NCI-H446 treated with DMSO at 0.1 percent for 48 hours (cell line): ENCODE measurements at places on chromosomes 5 and 9.
A peak's percentile ranks its signal among the peaks of the same experiment; 100 is the strongest.

GRCh38 chr5:1729641-1730486, 69.8 kb downstream of the MRPL36 start:
- no peak for DNase-seq

DNA sequence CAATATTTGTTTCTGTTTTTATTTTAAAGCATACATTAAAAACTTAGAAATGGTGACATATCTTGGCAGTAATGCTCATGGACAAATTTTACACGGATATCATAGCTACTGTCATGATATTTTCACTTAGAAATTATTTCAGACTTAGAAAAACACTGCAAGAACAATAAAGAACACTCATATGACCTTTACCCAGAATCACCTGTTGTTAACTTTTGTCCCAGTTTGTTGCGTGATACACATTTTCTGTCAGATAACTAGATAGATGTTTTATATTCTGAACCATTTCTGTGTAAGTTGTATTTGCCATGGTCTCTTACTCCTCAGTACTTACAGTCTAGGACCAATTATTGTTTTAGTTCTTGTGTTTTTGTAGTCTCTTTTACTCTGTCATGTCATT, 3.6 kb upstream of the LRRC70 start:
- no peak for DNase-seq

- no peak for DNase-seq
These were observed 197.7 kb downstream of the MCTP1 start for GRCh38 chr5:95086927-95087815.

GRCh38 chr5:79962575-79963222, 28.4 kb downstream of the MTX3 start:
- DNase-seq = no peak

DNA sequence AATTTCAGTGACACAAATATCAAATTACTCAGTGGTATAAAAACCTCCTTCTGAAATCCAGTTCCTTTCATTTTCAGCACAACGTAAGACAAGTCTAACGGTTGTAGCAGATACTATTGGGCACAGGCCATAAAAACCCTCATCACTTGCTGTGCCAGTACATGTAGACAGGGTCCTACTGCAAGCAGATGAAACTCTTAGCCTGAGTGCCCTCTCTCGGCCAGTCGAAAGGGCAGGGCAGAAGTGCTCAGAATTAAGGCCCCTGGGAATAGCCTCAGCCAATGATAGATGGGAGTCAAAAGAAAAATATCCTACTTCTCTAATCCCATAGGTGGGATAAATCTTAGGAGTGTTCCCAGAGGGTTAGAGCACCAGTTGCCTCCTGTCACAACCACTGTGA, 168.5 kb upstream of the FER start:
- no peak for DNase-seq

DNA sequence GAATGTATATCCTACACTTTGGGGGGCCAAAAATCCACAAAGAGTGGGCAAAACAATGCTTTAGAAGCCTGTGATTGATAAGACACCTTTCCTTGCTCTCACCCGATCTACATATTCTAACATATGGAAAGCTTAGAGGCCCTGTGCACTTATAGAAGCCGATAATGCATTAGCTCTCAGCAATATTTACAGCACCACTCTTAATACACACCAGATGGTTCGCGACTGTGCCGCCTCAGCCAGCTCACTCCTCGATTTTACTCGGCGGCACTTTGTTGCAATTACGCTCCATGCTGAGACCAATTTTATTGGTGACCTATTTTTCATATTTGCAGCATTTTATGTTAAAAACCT, 18.8 kb downstream of the NR2F1 start:
- DNase-seq = peak; percentile 28

DNA sequence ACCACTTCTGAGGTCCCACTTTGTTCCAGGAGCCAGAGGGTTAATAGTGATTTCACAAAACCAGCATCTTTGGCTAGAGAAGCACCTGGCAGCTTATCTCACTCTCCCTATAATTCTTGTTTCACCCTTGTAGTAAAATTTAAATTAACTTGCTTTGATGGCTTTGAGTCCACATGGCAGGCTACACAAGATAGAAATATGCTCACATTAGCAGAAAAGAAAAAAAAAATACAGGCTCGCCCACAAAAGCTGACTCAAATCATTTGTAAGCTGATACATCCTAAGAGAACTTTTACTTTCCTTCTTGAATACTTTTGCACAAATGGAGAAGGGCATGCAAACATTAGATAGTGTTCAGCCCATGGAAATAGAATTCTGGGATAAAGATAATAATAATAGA, 36.2 kb downstream of the TNFSF15 start:
- DNase-seq = no peak

DNA sequence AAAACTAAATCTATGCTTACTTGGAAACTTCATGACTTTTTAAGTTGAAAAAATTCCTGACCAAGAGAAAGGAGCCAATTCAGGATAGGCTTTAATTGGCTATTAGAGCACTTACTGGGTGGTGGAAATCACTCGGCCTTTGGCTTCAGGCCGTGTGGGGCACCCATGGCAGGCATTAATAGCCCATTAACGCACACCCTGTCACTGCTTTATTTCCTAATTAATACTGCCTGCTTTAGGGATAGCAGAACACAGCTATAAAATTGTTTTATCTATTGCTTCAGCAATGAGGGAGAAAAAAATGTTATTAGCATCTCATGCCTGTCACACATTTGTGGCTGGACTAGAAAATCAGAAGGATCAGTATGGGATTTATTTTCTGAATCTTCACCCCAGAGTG, 58.1 kb downstream of the PSAT1 start:
- DNase-seq = no peak

DNA sequence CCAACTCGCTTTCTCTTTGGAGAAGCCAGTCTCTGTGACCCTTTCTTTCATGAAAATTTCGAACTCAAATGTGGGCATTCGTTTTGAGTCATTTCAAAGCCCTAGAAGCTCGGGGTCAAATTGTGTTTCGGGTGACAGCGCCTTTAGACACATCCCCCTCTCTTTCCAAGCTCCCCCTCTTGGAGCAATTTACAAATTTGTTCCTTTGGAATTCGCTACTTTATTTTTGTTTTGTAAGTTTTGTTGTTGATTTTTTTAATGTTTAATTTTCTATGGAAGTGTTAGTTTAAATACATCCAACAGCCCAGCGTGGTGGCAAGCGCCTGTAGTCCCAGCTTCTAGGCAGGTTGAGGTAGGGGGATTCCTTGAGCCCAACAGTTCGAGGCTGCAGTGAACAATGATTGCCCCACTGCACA, 4.6 kb upstream of the BARX1 start:
- DNase-seq = no peak

GRCh38 chr5:76720988-76721569, 5.2 kb downstream of the F2R start:
- no peak for DNase-seq

DNA sequence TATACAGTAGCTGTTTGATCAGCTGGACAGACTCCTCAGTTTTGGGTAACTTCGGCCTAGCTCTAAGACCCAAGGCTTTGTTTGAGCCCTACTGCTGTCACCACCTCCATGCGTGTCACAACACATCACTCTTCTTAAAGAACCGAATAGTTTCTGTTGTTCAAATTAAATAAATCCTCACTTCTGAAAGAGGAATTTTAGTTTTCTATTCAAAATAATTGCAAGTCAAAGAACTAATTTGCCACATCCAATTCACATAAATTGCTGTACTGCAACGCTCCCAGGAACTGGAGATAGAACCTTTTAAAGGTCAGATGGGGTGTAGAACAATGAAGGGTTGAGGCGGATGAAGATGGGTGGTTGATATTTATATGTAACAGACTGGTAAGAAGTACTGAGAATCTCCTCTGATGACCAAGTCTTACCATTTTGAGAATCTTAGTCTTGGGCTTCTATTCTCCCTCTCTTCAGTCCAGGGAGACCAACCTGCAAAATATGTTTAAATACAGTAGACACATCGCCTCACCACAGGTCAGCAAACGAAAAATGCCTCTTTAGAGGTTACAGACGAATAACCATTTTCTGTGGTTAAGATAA, 1.6 kb downstream of the NREP start:
- no peak for DNase-seq

DNA sequence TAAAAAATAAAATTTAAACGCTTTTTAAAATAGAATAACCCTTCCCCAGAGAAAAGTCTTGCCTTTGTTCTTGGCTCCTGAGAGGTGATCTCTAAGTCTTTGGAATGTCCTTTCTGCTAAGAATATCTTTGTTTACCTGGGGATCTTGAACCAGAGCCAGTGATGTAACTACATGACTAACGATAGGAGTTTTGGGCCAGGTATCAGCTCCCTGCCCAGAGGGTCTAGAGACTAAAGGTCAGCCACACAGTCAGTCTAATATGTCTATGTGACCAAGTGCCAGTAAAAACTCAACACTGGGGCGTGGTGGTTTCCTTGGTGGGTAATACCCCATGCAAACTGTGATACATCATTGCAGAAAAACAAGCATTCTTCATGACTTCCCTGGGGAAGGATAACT, 1351.9 kb upstream of the C9orf72 start:
- no peak for DNase-seq

DNA sequence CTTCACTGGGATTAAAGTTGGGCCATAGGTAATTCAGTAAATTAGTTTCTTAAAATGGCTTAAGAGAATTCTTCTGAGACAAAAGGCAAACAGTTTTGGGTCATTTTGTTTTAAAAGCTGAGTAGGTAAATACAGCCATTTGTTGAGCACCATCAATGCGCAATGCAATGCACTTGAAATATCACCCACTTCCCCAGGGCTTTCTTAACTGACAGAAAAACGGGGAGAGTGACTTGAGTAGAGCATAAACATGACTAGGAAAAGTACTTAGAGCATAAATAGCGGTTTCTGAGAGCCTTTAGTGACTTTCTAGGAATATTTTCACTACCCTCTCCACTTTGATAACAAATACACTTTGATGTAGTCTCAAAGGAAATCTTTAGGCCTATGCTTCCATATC, 27.2 kb downstream of the MLANA start:
- no peak for DNase-seq

DNA sequence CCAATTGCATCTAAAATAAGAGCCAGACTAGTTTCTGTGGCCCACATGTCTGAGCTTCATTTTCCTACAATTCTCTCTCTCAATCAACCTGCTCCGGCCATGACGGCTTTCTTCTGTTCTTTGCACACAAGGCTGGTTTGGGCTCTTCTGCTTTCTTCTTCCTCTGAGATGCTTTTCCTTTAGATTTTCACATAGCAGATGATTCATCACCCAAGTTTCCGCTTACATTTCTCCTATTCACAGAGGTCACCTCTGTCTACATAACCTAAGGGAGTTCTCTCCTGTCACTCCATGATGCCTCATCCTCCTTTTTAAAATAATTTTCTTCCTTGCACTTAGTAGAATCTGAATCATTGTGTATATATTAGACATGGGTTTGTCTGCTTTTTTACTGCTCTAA, 334.6 kb upstream of the TUSC1 start:
- DNase-seq = no peak

DNA sequence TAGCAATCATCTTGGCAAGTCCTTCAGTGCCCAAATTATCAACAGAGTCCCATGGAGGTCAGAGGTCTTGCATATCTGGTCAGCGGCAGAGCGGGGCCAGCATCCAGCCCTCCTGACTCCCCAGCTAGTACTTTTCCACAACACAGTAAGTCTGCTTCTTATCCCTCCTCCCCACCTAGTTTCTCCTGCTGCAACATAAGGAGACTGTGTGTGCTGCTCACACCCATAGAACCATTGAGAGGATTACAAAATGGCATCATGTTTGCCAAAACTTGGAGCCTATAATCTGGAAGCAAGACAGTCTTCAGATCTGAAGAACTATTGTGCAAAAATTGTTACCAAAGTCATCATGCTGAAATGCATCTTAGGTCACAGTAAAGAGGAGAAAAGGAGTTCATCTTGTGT, 125.8 kb upstream of the ZNF366 start:
- DNase-seq = no peak

- DNase-seq = no peak
These were observed 52.0 kb upstream of the RANBP6 start for GRCh38 chr9:6067426-6067825.

DNA sequence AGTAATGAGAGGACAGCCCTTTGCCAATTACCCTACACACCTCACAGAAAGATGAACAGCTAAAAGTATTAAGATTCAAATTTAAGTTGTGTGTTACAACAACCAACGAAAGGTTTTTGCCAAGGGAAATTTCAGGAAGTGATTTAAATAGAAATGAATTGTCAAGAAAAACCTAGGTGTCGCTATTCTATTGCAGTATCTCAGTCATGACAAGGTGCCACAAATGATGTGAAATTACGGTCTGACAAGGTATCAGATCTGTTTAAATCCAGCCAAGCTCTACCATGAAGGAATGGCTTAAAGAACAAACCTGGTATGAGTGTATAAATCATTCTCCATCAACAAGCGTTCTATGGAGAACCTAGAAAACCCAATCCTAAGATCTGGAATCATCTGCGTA, 189.7 kb downstream of the ATPSCKMT start:
- DNase-seq = no peak

- DNase-seq = no peak
These were observed 106.3 kb downstream of the TRIO start for GRCh38 chr5:14249258-14250082.

- DNase-seq = no peak
These were observed 86.0 kb upstream of the NR5A1 start for GRCh38 chr9:124593200-124593599.

DNA sequence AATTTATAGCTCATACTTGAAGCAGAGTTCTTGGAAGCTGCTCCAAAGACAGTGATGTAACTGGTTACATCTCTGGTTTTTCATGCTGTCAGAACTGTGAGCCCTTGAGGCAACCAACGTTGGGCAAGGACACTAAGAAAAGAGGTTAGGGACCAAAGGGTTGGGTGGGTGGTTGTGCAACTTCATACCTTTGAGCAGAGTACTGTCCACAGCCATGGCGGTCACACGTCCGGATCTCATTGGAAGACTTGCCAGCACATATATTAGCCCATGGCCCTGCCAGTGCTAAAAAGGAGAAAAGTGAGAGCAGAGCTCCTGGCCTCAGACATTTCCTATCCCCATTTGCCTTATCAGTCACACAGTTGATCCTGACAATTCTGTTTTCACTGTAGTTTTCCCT, 2.1 kb downstream of the LECT2 start:
- DNase-seq = no peak

DNA sequence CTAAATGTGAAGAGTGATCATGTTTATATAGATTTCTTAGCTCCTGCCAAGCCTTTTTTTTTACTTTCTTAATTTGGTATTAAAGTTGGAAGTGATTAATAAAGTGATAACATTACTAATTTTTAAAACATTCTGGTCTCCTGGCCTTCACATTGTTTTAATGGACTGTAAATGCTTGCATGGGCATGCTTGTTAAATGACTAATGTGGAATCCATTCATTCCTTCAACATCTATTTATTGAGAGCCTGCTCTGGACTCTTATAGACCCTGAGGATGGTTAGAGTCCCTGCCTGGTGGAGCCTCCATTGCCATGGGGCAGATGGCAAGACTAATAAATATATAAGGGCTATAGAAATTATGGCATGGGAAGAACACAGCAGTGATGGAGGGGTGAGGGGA, 103.5 kb downstream of the NTRK2 start:
- no peak for DNase-seq

GRCh38 chr9:109013679-109014607, 644 bp upstream of the CTNNAL1 start:
- no peak for DNase-seq

DNA sequence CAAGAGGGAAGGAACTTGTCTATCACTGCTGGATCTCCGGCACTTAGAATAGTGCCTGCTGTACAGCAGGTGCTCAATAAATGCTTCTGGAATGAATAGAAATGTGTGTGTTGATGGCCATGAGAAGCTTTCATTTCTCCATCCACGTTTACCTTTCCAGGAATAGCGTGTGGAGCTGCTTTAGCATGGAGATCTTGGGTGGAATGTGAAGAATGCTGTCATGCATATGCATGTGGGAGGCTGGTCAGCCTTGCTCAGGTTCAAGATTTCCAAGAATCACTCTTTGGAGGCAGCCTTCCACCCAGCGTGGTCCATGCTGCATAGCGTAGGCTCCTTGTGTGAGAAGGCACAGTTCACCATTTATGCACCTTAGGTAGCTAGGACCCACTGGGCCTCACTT, 19.2 kb downstream of the COL15A1 start:
- no peak for DNase-seq
